ENCODE measurements at places on chromosomes 1 and 21. TPM values are rescaled to one million over a fixed set of nuclear protein-coding genes. Genes with fewer than 3 reads are reported as not detected.

DNA sequence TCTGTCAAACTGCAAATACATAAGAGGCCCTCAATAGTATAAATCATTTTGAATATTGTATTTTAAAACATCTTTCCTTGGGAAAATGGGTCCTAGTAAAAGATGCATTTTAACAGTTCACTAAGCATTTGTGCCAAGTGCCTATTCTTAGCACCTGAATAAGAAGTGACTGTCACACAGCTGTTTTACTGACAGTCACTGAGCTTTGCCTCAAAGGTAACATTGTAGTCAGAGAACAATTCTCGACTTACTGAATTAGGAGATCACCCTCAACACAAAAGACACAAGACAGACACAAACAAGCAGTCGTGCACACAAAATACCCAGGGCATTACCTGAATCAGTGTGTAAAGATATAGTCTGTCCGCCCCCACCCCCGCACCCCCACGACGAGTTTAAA, 408 bp downstream of the ESRRG start:
- no peaks in the 10 kb centered on the region for H3K27me3 ChIP-seq
- no peaks in the 10 kb centered on the region for H3K4me1 ChIP-seq
- no peaks in the 10 kb centered on the region for H3K36me3 ChIP-seq
- no peak for DNase-seq

Gene AADACL4
- total RNA-seq: not detected

- no peaks in the 10 kb centered on the region for H3K4me1 ChIP-seq
- no peak overlapping the region for H3K27ac ChIP-seq
- no peak for DNase-seq
- no peaks in the 10 kb centered on the region for H3K36me3 ChIP-seq
- no peaks in the 10 kb centered on the region for H3K27me3 ChIP-seq
Observed at GRCh38 chr1:209038735-209039134, 544.8 kb upstream of the CAMK1G start.

Gene CLCA1
- 0.12 TPM for total RNA-seq

DNA sequence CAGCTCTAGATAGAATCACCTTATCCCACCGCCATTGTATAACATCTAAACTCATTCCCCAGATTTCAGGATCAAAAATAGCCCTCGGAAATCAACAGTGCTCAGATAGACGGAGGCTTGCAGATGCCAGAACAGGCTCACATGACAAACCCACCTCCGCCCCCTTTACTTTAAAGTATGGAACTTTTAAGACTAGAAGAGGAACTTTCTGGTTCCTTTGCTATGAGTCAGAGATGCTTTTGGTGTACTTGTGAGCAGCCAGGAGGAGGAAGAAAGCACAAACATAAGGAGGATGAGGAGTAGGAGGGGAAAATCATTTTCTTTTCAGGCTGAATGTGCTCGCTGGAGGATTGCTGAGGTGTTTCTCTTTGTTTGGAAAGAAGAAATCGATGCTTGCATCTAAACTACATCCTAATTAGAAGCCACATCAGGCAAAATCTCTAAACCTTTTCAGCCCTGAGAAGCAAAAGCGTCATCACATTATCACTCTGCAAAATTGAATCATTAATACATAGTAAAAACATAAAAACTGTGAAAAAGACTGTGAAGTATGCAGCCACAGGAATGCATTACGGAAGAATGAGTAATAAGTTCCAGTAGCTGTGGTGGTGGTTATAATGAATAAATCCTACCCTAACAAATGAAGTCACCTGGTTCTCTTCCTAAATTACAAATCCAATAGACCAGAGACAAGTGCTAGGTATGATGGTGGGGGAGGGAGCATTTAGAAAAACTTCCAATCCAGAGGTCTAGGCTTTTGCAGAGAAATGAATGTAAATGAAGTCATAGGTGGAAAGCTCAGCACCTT, 251.3 kb downstream of the KCNH1 start:
- no peaks in the 10 kb centered on the region for H3K27me3 ChIP-seq
- no peak overlapping the region for H3K4me3 ChIP-seq
- no peak for DNase-seq
- no peaks in the 10 kb centered on the region for H3K36me3 ChIP-seq
- no peak overlapping the region for H3K27ac ChIP-seq

DNA sequence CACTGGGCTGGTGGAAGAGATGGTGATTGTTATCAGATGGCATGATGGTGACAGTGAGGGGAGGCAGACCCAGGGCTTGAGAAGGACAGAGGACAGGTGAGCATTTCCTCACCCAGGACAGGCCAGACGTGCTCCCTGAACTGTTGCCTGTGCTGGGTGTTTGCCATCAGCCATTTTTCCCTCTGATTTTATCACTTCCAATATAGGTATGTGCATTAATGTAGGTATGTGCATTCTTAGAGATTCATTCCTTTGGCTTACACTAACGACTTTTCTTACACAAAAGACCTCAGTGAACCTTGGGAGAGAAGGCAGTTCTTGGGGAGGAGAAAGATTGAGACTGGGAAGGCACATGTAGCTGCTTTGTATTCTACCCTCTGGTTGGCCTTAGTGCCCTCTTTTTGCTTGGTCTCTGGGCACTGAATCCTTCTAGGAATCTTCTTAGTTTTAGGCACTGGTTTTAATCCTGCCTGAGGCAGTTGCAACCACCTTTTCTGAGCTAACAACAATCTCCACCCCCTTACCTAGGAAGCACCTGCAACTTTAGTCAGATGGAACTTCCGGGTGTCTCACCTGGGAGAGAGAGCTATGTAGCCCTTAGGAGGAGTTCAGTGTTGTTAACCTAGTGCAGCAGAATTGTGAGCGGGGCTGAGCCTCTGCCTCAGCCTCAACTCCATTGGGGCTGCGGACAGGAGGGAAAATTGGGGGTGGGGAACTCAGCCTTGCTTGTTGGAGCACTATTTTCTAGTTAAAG, 30.9 kb downstream of the C1orf116 start:
- no peaks in the 10 kb centered on the region for H3K4me1 ChIP-seq
- DNase-seq: no peak
- no peak overlapping the region for H3K4me3 ChIP-seq
- no peaks in the 10 kb centered on the region for H3K36me3 ChIP-seq

Gene COL6A2
- 236 TPM for total RNA-seq

- H3K4me3 ChIP-seq: no peak overlapping the region
- DNase-seq: peak; percentile 11
- no peaks in the 10 kb centered on the region for H3K27me3 ChIP-seq
- H3K4me1 ChIP-seq: peaks cover 22% of the 10 kb centered on the region
Observed at GRCh38 chr21:46157396-46157986, 2.1 kb upstream of the FTCD start.

Gene FDPS
- 81.6 TPM for total RNA-seq

Data from testis (tissue), 5 donors.